CD4-positive, alpha-beta memory T cell (primary cell): ENCODE measurements at places on chromosomes 12 and 14. TPM values are rescaled to one million over a fixed set of nuclear protein-coding genes. Genes with fewer than 3 reads are reported as not detected.

DNA sequence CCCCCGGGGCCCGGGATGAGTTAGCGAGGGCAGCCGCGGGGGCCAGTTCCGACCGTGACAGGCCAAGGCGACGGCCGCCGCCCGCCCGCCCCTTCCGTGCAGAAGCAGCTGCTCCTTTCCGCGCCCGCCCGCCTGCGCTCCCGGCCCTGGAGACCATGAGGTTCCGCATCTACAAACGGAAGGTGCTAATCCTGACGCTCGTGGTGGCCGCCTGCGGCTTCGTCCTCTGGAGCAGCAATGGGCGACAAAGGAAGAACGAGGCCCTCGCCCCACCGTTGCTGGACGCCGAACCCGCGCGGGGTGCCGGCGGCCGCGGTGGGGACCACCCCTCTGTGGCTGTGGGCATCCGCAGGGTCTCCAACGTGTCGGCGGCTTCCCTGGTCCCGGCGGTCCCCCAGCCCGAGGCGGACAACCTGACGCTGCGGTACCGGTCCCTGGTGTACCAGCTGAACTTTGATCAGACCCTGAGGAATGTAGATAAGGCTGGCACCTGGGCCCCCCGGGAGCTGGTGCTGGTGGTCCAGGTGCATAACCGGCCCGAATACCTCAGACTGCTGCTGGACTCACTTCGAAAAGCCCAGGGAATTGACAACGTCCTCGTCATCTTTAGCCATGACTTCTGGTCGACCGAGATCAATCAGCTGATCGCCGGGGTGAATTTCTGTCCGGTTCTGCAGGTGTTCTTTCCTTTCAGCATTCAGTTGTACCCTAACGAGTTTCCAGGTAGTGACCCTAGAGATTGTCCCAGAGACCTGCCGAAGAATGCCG lies 699 bp downstream of the MGAT2 start:
- peak overlapping the region; percentile 98 for H3K27ac ChIP-seq
- peaks cover 68% of the 10 kb centered on the region for H3K4me1 ChIP-seq

OR10G3 gene
- not detected for total RNA-seq

- H3K27me3 ChIP-seq = peaks cover 51% of the 10 kb centered on the region
- H3K4me1 ChIP-seq = peaks cover 27% of the 10 kb centered on the region
- H3K36me3 ChIP-seq = no peaks in the 10 kb centered on the region
- H3K4me3 ChIP-seq = no peak overlapping the region
These were observed 836 bp downstream of the PTPN21 start for GRCh38 chr14:88553886-88554456.

SLC5A8 gene
- total RNA-seq = not detected

GRCh38 chr12:70049596-70050360 lies 193.5 kb upstream of the CNOT2 start:
- no peak overlapping the region for H3K27ac ChIP-seq
- H3K4me1 ChIP-seq = no peaks in the 10 kb centered on the region
- H3K4me3 ChIP-seq = no peak overlapping the region
- H3K27me3 ChIP-seq = no peaks in the 10 kb centered on the region
- no peak for DNase-seq
